ENCODE measurements at places on chromosomes 6 and 20. TPM values are rescaled to one million over a fixed set of nuclear protein-coding genes. Genes with fewer than 3 reads are reported as not detected.

DNA sequence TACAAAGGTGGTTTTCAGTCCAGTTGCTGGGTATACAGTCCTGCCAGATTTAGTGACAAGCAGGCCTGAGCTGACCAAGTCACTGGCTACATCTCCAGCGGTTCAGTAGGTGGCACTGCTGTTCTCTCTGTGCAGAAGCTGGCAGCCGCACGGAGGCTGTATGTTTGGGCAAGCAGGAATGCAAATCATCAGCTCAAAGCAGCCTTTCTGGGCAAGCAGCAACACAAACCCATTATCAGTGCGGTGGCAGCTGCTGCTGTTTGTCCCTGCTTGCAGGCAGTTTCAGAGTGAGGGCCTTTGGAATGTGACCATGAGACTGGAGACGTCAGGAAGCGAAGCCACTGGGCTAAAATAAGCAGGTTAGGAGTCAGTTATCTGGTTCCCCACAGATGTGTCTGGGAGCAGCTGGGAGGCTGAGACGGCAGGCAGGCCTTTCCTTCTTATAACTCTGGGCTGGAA, 72.5 kb downstream of the TXLNB start:
- DNase-seq, result peak; percentile 85

GRCh38 chr6:158038291-158039177, 56.9 kb downstream of the SYNJ2 start:
- no peak for DNase-seq

- DNase-seq, result no peak
These were observed 2.5 kb downstream of the RIMS1 start for GRCh38 chr6:71888756-71889340.

DNA sequence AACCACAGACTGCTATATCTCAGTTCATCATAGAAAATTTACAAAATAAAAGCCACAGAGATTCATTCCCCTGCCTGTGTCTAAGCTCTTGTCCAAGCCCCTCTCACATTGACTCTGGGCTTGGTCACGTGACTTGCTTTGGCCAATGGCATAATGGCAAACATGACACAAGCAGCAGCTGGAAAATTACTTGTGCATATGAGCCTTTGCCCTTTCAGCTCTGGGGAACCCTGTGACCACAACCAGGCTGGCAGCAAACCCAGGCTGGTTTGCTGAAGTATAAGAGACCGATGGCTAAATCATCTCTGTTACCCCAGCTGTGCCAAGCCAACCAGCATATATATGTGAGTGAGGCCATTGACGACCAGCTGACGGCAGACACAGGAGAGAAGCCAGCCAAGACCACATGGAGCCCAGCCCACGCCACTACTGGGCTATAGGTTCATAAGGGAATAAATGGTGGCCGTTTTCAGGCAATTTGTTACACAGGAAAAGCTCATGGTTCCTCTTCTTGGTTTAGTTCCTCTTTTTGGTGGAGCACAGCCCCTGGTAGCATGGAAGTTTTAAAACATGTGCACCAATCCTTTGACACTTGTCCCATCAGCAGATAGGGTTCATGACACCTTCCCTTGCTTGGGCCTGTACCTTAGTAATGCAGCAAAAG, 31.8 kb upstream of the RSPO4 start:
- DNase-seq, result no peak

DNA sequence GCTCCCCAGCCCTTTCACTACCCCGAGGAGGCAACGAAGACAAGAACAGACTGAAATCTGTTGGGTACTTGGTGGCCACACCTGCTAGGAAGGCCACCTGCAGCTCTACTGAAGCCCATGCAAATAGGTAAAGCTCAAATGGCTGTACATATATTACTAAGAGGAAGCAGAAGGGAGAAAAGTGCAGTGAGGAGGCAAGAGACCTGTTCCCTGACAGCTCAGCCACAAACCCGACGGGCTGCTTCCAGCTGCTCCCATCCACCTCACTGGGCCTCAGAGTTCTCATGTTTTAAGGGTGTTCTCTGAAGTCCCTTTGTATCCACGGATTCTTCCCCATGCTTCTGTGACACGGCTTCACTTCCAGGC, 24.6 kb downstream of the TRAM2 start:
- DNase-seq, result no peak

DNA sequence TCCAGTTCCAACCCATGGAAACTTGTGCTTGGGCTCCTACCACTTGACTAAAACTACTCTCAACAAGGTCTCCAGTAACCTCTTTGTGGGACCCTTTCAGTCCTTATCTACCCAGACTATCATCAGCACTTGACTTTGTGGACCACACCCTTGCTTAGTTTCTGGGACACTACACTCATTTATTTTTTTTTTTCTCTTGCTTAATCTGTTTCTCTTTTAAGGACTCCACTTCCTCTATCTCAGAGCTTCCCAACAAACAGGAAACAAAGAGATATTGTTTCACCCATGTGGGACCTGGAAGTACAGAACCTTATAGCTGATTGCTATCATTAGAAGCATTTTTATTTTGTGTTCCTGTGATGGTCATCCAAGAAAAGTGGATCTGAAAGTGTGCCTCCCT, 28.8 kb upstream of the ME1 start:
- DNase-seq, result no peak

DNA sequence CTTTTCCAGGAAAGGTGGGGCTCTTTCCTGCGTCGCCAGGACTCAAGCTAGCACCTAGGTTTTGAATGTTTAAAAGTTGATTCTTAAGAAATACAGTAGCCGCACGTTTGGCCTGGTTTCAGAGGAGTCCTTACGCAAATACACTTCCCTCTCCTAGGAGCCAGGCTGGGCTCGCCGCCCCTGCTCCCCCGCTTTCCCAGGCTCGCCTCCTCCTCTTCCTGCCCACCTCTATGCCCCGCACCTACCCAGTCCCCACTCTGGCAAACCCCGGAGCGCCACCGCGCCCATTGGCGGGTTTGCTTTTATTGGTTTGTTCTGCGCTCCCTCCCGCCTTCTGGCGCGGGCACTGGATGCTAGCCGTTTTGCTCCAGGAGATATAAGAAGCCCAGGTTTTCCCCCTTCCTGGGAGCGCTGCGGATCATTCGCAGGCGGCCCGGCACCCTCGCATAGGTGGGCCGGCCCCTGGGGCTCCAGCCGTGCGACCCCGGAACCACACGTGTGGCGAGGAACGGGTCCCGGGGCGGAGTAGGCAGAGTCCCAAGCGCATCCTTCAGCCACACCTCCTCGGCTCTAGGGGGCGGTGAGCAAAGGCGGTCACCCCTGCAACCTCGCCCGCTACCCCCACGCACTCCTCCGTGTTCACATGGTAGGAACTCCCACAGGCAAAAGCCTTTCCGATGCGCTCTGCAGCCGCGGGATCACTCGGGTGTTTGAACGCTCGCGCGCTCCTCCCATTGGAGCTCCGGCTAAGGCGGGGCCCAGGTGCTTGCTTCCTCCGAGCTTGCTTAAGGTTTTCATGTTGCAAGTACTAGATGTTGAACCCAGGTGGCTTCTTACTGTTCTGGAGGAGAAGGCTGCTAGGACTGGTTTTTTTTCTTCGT, 119.0 kb downstream of the RTN4IP1 start:
- peak; percentile 62 for DNase-seq

DNA sequence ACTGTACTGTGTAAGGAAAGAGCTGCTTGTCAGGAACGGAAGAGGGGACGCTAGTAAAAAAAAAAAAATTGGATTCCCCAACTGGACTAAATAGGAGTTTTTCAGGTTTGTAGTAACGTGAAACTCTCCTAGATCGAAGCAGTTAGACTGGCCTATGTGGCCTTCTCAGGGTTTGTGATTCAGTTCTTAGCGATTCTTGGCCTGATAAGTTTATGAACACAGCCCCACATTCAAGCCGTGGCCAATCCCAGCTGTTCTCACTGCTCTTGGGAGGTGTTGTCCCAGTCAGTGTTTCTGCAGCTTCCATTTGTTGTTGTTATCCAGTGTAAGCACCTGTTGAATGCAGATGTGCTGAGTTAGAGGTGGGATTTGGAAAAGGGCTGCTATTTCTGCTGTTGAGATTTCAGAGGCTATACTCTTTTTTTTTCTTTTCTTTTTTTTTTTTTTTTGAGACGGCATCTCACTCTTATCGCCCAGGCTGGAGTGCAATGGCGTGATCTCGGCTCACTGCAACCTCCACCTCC, 29.7 kb downstream of the TAF8 start:
- DNase-seq, result no peak

GRCh38 chr20:8860011-8860495, 208.8 kb upstream of the PLCB4 start:
- DNase-seq, result no peak

GRCh38 chr6:134431421-134431859, 113.5 kb upstream of the SGK1 start:
- no peak for DNase-seq

SDC4 gene
- 89.3 TPM for total RNA-seq

ANGPT4 gene
- 0.05 TPM for total RNA-seq

IBTK gene
- 27.7 TPM for total RNA-seq

NKAPL gene
- 0.45 TPM for total RNA-seq
